Smooth muscle cell of bladder (primary cell): ENCODE measurements at places on chromosomes 4 and X. TPM values are rescaled to one million over a fixed set of nuclear protein-coding genes. Genes with fewer than 3 reads are reported as not detected.

Gene FAAH2
- 0.28 TPM in 1 of 2 replicates, not detected in the other for total RNA-seq

Gene RHOXF2
- not detected in 2 replicates for total RNA-seq

Gene VCX3B
- total RNA-seq, result not detected in 2 replicates

Gene LRIT3
- under 0.01 TPM in 1 of 2 replicates, not detected in the other for total RNA-seq

Gene SHROOM2
- total RNA-seq, result under 0.01 TPM in 2 replicates

Gene TRIM60
- total RNA-seq, result not detected in 2 replicates

Gene PUDP
- total RNA-seq, result 4.8 and 5.4 TPM in 2 replicates

Gene PRMT9
- 10.3 and 11.4 TPM in 2 replicates for total RNA-seq

Gene MAGEA11
- total RNA-seq, result under 0.01 and 0.09 TPM in 2 replicates

Gene HMX1
- not detected in 2 replicates for total RNA-seq

Gene CXCL3
- total RNA-seq, result 4.0 and 18.5 TPM in 2 replicates
